ENCODE measurements at places on chromosomes 2 and 18.

GRCh38 chr2:143890798-143891197, 629.1 kb downstream of the ZEB2 start:
- DNase-seq: no peak

DNA sequence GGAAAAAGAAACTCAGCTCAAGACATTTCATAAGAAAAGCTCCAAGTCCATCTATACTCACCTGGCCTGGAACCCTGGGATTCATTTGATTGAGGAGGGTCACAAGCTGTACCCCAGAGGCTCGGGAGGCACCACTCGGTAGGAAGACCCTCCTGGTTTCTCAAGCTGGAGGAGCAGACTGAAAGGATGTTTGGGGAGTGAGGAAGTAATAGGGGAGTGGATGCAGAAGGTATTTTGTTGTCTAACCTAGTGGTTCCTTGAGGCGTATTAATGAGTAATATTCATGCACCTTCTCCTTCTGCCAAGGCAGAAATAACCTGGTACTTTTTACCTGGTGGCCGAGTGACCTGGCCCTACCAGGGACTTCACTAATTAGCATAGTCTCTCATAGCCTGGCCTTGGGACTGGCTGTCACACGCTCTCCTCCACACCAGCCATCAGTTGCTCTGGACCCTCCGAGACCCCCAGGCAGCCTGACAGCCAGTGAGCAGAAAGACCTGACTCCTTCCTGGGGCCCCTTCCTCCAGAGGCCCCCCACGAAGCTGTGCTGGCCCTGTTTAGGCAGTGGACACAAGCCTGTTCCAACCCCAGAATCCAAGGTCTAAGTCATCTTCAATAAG, 161.4 kb downstream of the BCL2 start:
- DNase-seq: peak; percentile 21

GRCh38 chr2:66125951-66126350, 309.0 kb upstream of the MEIS1 start:
- no peak for DNase-seq

- DNase-seq: no peak
Measured at GRCh38 chr2:42928161-42928691, 135.8 kb upstream of the HAAO start.

DNA sequence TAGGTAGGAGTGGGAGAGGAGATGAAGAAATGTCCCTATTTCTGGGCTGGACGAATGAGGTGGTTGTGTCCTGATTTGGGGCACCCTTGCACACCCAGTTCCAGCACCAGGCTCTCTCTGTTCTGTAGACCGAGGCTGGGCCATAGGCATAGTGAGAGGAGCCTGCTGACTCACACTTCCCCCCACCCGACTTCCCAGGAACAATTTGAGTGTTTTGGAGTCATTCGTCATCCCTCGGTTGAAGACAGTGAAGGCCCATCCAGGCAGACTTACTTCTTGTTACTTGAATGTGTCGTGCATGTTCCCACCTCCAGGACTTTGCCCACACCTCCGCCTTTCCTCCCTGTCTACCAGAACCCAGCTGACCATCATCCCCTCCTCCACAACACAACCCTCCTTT, 179.1 kb downstream of the HAUS1 start:
- DNase-seq: no peak

- no peak for DNase-seq
Measured at GRCh38 chr2:8592736-8593135, 89.1 kb upstream of the ID2 start.

GRCh38 chr2:69847068-69847828, 17.8 kb downstream of the GMCL1 start:
- no peak for DNase-seq

DNA sequence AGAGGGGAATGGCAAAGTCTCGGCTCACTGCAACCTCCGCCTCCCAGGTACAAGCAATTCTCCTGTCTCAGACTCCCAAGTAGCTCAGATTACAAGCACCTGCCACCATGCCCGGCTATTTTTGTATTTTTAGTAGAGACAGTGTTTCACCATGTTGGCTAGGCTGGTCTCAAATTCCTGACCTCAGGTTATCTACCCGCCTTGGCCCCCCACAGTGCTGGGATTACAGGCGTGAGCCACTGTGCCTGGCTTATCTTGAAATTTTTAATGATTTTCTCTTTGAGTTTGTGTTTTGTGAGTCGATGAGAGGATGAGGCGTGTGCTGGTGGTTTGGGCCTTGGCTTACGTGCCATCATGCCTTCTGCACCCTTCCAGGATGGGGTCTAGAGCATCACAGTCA, 101.3 kb upstream of the ST3GAL5 start:
- no peak for DNase-seq

DNA sequence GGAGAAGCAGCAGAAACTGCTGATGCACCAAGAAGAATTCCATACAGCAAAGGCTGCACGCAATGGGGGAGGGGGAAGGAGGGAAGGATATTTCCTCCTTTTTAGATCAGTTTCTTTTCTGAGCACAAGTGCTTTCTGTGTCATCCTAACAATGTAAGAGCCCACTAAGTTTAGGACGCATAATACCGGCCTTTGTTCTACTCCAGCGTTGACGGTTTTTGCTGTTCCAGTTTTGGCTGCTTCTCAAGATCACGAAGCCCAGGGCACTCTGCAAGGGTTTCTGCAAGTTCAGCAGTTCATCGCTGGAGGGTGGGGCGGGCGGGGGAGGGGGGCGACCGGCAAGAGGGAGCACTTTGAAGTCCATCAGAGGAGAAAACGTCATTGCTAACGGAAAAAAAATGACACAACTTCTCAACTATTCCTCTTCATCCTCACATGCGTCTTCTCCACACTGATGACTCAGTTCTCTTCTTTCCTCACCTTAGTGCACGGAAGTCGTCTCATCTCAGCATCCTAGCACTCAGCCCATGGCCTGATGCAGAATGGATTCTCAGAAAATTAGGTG, 8.7 kb downstream of the FAM178B start:
- DNase-seq: peak; percentile 12

DNA sequence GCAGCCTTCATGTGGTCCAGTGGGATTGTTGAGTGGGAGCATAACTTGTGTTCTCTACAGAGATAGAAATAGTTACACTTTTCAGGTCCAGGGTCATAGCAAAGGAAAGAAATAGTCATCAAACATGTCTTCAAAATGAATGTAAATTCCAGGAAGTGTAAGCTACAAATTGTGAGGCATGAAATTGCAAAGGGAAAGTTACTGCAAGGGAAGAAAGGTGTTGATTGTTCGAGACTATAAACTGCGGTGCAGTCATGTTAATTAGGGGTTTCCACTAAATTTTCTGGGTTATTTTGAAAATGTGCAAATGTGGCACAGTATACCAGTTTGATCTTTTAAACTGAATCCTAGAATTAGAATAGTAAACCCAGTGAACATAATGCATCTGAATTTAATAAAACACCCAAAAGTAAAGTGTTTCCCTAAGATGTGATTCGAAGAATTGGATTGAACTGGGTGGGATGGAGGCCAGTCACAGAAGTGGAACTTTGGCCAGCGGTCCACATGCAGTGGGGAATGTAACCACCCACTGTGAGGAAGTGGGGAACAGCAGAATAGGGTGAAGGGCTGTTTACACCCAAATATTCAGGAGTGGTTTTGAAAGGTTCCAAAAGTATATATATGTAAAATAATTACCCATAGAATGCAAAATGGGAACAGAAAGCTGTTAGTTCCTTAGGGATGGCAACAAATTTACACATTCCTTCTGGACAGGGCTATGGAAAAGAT, 126.5 kb upstream of the CCDC68 start:
- no peak for DNase-seq

DNA sequence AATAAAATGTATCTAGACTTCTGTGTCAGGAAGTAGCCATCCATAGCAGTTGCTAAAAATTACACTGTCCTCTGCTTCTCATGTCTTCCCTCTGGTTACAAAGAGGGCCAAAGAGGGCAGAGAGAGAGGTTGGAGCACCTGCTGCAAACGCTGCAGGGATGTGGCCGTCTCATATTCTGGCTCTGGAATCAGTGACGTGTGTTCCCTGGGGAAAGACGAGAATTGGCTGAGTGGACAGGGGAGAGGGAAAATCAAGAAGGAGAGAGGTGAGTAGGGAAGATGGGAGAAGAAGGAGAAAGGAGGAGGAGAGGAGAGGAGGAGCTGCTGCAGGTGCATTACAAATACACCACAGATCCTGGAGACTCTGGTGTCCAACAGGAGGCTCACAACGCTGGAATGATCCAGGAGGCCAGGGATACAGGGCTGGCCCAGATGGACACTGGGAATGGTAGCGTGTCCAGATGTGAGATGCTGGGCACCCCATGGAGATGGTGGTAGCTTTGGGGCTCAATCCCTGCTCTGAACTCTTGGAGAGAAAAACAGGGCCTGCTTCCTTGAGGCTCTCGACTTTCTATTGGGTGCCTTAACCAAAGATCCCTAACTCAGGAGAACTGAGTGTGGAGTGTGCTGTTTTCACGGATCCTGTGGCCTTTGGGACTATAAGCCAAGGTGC, 118.4 kb upstream of the PXDN start:
- no peak for DNase-seq

DNA sequence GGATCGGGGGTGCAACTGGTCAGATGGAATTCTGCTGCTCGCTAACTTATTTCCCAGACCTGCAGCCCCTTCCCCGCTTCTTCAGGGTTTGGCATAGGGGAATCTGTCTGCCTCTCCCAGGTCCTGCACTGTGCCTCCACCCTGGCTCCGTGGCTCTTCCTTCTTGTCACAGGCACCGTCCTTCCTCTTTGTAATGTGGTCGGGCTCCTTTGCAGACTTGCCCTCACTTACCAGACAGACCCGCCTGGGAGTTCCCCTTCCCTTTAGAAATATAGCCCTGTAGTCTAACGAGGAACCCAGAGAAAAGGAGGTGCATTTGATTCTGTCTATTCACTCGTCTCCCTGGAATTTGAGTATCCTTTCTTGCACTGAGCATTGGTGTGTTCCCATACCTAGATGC, 63.9 kb upstream of the PAX8 start:
- DNase-seq: peak; percentile 8

Measured in CD4-positive, alpha-beta T cell treated with Interleukin-10 for 1 hour (primary cell).